Progenitor cell of endocrine pancreas (in vitro differentiated cells): ENCODE measurements at places on chromosomes 7 and 10.

DNA sequence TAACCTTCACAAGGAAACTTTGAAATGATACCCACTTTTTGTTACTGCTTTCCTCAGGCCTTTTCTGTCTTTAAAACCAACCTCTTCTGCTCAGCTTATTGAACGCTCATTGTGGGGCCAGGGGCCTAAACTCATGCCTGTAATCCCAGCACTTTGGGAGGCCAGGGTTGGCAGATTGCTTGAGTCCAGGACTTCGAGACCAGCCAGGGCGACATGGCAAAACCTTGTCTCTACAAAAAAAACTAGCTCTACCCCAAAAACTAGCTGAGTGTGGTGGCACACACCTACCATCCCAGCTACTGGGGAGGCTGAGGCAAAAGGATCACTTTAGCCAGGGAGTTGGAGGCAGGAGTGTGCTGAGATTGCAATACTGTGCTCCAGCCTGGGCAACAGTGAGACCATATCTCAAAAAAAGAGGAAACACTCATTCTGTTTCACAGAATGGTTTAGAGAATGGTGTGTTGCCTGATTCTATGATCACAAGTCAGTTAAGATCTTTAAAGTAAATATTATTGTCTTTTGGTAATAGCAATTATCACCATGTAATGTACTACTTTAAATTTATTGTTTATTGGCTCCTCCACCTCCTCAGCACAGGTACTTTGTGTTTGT is 51.1 kb downstream of the KCTD7 start:
- DNase-seq, result no peak

- no peak for DNase-seq
Measured at GRCh38 chr7:123528265-123528664, 6.1 kb downstream of the IQUB start.

- no peak for DNase-seq
Measured at GRCh38 chr10:30057421-30057841, 2.0 kb downstream of the JCAD start.

DNA sequence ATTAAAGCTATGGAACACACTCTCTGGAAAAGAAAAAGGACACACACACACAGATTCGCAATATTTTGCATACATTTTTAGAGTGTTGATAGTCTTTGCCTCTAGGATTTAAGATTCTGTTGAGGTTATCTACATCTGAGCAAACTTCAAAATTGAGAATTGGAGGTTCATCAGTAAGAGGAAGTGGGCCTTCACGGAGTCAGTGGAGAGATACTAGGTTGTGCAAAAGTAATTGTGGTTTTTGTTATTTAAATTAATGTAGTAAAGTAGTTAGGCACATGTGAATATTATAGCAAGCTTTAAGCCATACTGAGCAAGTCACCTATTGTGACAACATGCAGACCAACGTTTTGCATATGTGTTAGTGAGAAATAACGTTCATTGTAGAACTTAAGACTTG is 19.8 kb upstream of the NXPH1 start:
- no peak for DNase-seq

- no peak for DNase-seq
Measured at GRCh38 chr7:117188376-117188775, 134.5 kb downstream of the WNT2 start.
